Ureter (tissue), 1 donor: ENCODE measurements at places on chromosomes 16 and 17. TPM values are rescaled to one million over a fixed set of nuclear protein-coding genes. Genes with fewer than 3 reads are reported as not detected.

DNA sequence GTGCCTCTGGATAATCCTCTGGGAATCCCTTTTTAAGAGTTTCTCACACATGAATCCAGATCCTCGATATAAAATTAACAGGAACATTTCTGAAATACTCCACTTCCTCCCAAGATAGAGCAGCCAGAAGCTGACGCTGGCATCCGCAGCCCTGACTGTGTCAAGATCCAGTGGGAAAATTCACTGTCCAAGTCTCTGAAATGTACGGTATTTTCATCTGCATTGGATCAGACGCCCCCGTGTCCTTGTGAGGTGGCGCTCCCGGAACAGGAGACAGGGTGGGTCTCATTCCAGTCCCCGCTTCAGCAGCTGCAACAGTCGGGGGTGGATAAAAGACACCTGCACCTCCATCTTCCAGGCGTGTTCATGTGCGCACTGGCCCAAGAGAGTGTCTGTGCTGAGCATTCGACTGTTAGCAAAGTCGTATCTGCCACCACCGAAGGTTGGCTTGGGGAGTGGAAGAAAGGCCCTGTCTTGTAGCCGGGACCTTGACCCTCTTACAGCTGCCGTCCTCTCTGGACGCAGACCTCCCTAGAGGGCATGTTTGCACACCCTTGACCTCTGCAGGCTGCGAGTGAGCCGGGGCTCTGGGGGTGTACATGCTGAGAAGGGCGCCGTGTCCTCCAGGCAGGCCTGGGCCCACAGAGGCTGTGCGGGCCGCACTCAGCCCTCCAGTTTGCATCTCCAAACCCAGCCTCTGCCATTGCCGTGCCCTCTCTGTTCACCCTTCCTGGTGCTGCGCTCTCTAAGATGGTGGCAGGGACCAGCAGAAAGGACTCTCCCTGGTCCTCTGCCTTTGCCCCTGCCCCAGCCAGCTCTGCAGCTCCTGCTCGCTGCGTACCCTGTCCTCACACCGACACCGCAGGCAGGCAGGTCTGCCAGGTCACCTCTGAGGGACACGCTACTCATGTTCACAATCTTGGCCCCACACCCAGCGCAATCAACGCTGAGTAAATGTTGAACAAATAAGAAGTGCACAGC, 72.0 kb upstream of the CHMP6 start:
- DNase-seq, result no peak

- DNase-seq, result peak; percentile 23
Observed at GRCh38 chr17:30567231-30568116, 90.3 kb downstream of the GOSR1 start.

HEATR9 gene
- 0.21 TPM for total RNA-seq

DNA sequence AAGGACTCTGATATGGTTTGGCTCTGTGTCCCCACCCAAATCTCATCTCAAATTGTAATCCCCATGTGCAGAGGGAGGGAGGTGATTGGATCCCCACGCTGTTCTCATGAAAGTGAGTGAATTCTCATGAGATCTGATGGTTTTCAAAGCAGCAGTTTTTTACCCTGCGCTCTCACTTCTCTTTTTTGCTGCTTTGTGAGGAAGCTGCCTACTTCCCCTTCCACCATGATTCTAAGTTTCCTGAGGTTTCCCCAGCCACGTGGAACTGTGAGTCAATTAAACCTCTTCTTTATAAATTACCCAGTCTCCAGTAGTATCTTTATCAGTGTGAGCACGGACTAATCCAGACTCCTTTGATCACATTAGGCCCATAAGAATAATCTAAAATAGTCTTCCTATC, 719.7 kb upstream of the CDH8 start:
- no peak for DNase-seq

GRCh38 chr16:66695935-66696668, 441 bp downstream of the CMTM4 start:
- DNase-seq, result peak; percentile 59

NPW gene
- not detected for total RNA-seq

NECAB2 gene
- total RNA-seq, result not detected

DNA sequence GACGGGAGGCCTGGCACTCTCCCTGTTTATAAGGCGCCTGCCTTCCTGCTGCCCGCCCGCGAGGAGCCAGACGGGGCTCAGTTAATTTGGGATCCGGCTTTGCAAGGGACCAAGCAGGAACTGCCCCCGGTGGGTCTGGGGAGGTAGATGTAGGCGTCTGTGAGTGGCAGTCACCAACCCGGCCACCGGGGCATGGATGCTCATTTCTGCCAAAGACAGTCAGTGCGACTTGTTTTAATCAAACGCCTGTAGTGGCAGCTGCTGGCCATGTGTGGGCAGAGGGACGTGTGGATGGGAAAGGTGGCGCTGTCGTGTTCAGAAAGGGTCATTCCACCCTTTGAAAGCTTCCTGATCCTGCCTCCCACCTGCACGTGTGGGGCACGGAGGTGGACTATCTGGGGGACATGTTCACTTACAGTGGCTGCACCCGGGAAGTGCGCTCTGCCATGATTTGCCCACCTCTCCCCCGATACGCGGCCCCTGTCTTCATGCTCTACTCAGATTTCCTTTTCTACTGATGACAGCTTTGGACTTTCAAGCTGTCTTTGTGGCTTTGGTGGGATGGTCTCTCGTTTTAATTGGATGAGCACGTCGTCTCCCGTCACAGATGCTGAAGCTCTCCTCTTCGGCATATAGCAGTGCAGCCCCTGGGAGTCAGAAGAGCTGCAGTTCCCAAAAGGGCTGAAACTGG, 60.3 kb upstream of the CIBAR2 start:
- no peak for DNase-seq

CEP295NL gene
- total RNA-seq, result 5.2 TPM

TOX3 gene
- total RNA-seq, result 32.5 TPM

DNA sequence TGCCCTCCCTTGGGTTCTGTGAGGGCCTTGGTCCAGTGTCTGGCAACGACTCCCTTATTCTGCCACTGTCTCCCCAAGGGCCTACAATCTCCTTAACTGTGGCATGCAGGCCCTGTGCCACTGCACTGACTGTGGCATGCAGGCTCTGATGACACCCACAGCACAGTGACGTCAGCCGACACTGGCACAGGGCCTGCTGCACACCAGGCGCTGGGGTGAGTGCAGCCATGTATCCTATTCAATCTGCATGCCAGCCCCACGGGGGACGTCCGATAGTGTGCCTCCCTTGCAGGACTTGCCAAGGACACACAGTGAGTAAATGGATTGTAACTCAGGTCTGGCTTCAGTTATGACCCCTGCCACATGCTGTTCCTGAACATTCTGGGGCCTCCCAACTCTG, 39.8 kb upstream of the RASD1 start:
- DNase-seq, result peak; percentile 60

NETO2 gene
- 5.3 TPM for total RNA-seq

DNA sequence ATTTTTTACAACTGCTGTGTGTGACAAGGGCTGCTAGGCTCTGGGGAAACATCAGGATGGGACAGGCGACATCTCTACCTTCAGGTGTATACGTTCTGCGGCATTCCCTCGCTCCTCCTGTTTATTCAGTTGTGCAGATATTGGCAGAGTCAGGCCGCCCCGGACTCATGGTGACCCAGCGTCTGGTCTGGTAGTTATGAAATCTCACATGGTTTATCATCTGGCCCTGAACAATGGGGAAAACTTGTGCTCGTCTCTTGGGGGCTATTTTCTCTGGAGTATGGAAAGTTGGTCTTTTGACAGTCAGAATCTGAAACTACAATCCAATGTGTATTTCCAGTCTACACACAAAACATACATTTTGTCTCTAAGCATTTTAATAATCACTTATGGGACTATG, 3.3 kb downstream of the MARCHF10 start:
- no peak for DNase-seq

DNA sequence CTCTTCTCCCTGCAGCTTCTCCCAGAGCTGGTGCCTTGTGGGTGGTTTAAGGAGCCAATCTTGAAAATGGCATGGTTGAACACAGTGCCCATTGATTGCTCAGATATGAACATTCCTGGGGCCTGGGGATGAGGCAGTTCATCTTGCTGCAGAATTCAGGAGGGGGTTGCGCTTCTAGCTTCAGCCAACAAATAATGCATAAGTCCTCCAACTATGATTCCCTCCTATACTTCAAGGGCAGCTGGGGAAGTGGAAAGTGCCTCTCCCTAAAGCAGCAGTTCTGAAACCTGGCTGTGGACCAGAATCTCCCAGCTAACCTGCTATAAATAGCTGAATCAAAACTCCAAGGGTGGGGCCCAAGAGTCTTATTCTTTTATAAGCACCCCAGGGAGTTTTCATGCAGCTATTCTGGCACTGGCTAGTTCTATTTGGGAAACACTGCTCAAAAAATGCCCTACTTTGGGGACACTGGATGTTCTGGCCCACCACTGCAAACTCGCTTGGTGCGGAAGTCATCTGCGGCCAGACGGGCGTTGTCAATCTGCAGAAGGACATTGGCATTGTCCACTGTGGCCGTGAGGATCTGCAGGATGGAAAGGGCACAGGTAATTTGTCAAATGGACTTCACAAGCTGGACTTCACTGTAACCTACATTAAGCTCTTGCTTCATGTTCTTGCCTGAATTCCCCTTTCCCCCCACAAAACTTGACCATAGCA, 130.3 kb downstream of the CCDC144A start:
- DNase-seq, result no peak

GRCh38 chr16:35154627-35155026, 1695.2 kb downstream of the TP53TG3F start:
- DNase-seq, result peak; percentile 10

EVPLL gene
- 2.1 TPM for total RNA-seq

DNA sequence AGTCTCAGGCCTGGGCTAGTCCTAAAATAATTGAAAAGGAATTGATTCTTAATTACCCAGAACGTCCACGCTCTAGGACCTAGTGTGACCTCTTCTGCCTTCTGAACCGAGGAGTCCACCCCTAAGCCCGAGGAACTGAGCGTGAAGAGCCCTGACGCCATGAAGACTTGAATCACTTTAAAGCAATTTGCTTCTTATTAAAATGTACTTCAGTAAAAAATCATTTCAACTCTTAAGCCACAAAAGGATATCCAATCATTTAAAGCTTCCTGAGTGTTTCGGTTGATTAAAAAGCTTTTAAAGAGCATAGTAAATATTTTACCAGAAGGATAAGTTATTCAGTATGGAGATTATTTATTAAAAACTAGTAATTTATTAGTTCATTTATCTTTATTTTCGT, 11.6 kb downstream of the HSBP1 start:
- no peak for DNase-seq

- no peak for DNase-seq
Observed at GRCh38 chr17:50691550-50692447, 15.9 kb downstream of the ANKRD40 start.

GRCh38 chr17:37087683-37088082, 138.9 kb downstream of the AATF start:
- DNase-seq, result no peak

- DNase-seq, result no peak
Observed at GRCh38 chr17:32627239-32627996, 140.6 kb downstream of the CDK5R1 start.

- DNase-seq, result peak; percentile 68
Observed at GRCh38 chr16:84785843-84786581, 33.8 kb upstream of the CRISPLD2 start.

TBC1D3H gene
- not detected for total RNA-seq

- DNase-seq, result no peak
Observed at GRCh38 chr17:67013891-67014290, 30.5 kb upstream of the CACNG1 start.

DNA sequence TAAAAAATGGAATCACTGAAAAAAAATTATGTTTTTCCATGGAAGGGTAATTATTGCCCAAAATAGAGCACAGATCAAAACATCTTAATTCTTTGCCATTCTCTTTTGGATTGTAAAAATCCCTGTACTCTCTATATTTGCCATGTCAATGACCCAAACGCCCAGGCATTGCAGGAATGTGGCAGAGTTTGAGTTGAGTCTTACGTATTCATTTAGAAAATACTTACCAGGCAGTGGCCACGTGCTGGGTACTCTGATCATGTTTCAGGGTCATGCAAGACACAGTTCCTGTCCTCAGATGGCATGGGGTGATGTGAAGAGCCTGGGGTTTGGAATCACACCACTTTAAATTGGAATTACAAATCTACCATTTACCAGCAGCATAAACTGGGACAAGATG, 267.7 kb downstream of the ABCC12 start:
- DNase-seq, result no peak

GRCh38 chr17:1561420-1562175, 994 bp downstream of the PITPNA start:
- no peak for DNase-seq

PRCD gene
- total RNA-seq, result 11.5 TPM

SLC25A10 gene
- total RNA-seq, result 33.1 TPM

TEKT5 gene
- 8.0 TPM for total RNA-seq

- DNase-seq, result no peak
Observed at GRCh38 chr17:81884968-81885367, 6.4 kb downstream of the ALYREF start.

DNA sequence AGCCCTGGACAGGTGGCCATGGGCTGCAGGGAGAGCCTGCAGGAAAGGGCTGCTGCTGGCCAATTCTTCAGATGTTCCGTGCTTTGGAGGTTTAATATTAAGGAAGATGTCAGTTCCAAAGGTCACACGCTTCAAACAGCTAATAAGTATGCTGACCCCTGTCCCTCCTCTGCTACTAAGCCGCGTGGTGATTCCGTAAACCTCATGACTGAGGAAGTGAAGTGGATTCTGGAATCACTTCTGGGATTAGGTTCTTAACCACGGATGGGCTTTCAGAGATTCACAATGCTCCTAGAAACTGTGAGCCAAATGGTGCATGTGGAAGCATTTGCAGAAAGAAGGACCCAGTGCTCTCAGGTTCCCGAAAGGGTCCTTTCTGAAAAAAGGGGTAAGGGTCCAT, 28.5 kb upstream of the ERN1 start:
- DNase-seq, result no peak

- peak; percentile 82 for DNase-seq
Observed at GRCh38 chr17:80254396-80255251, 6.0 kb upstream of the RNF213 start.

- DNase-seq, result no peak
Observed at GRCh38 chr16:50765861-50766260, 24.0 kb downstream of the CYLD start.
